CD8-positive, alpha-beta memory T cell (primary cell): ENCODE measurements at places on chromosomes 1 and 21. TPM values are rescaled to one million over a fixed set of nuclear protein-coding genes. Genes with fewer than 3 reads are reported as not detected.

The TMEM269 gene
- 0.20 TPM for total RNA-seq

The GPR89A gene
- 25.0 TPM for total RNA-seq

The ALX3 gene
- not detected for total RNA-seq

The TLR5 gene
- 0.22 TPM for total RNA-seq

The ZNF697 gene
- total RNA-seq = 0.72 TPM

The ARHGEF16 gene
- total RNA-seq = not detected
